ENCODE measurements at places on chromosomes 12 and 14. TPM values are rescaled to one million over a fixed set of nuclear protein-coding genes. Genes with fewer than 3 reads are reported as not detected.
A peak's percentile ranks its signal among the peaks of the same experiment; 100 is the strongest.

GRCh38 chr12:121214855-121215745, 5.2 kb downstream of the P2RX4 start:
- no peak overlapping the region for H3K4me3 ChIP-seq
- DNase-seq, result no peak
- H3K27me3 ChIP-seq, result no peaks in the 10 kb centered on the region
- H3K36me3 ChIP-seq, result peaks cover 32% of the 10 kb centered on the region
- peak overlapping the region; percentile 20 for H3K27ac ChIP-seq

DNA sequence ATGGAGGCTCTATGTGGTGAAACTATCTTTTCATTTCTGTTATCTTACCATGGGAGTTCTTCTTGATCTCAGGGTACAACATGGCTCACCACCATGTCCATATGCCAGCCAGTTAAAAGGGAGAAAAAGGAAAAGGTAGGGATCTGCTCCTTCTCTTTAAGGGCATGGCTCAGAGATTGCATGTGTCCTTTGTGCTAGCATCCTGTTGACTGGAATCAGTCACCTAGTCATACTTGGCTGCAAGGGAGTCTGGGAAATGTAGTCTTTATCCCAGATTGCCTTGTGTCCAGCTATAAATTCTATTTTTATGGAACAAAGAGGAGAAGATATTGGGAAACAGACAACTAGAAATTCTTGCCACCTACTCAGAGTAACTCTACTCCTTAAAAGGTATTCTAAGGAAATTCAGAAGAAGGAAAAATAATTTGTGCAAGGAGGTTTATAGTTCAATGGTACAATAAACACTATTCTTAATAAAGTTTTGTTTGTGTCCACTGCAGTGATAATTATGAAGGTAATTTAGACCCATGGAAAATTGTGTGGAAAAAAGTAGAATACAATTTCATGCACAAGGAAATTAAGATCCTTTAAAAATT, 86.4 kb upstream of the RPH3A start:
- H3K27ac ChIP-seq, result no peak overlapping the region
- no peak for DNase-seq
- no peaks in the 10 kb centered on the region for H3K4me1 ChIP-seq

DNA sequence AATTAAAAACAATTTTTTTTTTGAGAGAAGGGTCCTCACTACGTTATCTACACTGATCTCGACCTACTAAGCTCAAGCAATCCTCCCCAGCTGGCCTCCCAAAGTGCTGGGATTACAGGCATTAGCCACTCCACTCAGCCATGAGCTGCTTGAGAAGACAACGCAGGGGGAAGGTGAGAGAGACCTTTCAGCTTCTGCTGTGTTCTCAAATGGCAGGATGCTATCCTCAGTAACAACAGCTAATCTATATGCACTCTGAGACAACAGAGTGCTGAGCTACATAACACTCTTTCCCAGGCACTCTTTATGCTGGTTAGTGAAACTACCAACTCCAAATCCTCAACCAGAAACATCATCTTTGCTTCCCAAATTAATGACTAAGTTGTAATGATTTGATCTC, 526.1 kb downstream of the CCER1 start:
- no peak for DNase-seq
- H3K27me3 ChIP-seq, result no peaks in the 10 kb centered on the region
- H3K4me1 ChIP-seq, result no peaks in the 10 kb centered on the region
- H3K4me3 ChIP-seq, result no peak overlapping the region
- H3K27ac ChIP-seq, result no peak overlapping the region

LRP1 gene
- 8.0 TPM for total RNA-seq

ZNF891 gene
- 5.1 TPM for total RNA-seq

DNA sequence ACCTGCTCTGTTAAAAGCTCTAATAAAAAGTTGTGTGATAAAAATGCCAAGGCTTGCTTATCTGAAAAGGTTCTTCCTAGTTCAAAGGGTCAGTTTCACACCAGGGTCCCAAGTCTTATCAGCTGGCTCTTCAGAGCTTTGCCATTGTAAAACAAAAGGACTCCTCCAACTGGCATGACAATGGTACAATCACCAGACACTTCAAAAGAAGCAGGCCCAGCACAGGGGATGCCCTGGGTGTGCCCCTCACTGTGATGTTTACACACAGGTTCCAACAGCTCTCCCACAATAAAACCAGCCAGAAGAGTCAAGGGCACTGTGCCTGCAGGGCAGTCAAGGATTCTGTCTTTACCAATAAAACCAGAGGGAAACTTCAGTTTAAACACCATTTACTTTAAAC, 78.7 kb downstream of the PRICKLE1 start:
- no peaks in the 10 kb centered on the region for H3K36me3 ChIP-seq
- H3K27ac ChIP-seq, result no peak overlapping the region
- no peak overlapping the region for H3K4me3 ChIP-seq
- DNase-seq, result no peak
- H3K4me1 ChIP-seq, result no peaks in the 10 kb centered on the region

GRCh38 chr12:50188241-50188781, 21.1 kb upstream of the CERS5 start:
- H3K4me3 ChIP-seq, result no peak overlapping the region
- H3K27me3 ChIP-seq, result no peaks in the 10 kb centered on the region
- peaks cover 16% of the 10 kb centered on the region for H3K4me1 ChIP-seq
- no peak for DNase-seq
- H3K36me3 ChIP-seq, result peaks cover 3% of the 10 kb centered on the region

- H3K27me3 ChIP-seq, result no peaks in the 10 kb centered on the region
- no peaks in the 10 kb centered on the region for H3K36me3 ChIP-seq
- no peak overlapping the region for H3K4me3 ChIP-seq
- H3K4me1 ChIP-seq, result no peaks in the 10 kb centered on the region
These were observed 397.4 kb downstream of the ADAMTS20 start for GRCh38 chr12:43154498-43155045.

DNA sequence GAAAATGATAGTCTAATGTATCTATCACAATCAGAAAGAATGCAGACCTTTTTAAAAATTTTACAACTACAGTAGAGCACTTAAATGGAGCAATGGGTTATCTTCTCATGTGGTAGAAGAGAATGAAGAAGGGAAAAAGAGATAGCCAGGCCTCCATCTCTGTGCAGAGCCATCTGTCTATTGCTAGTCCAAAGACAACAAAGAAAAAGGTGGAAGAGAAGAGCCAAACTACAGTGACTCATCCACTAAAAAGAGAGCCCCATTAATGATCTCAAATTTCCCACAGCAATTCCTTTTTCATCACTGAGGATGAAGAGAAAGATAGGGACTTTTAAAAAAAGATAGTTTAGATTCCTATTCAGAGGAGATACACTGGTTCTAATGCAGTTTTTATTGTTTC, 232.9 kb downstream of the ATXN7L3B start:
- H3K27me3 ChIP-seq, result no peaks in the 10 kb centered on the region
- no peak overlapping the region for H3K27ac ChIP-seq
- no peaks in the 10 kb centered on the region for H3K36me3 ChIP-seq
- no peak overlapping the region for H3K4me3 ChIP-seq

GRCh38 chr14:83164016-83164415, 1630.4 kb upstream of the SEL1L start:
- H3K4me1 ChIP-seq, result no peaks in the 10 kb centered on the region
- H3K4me3 ChIP-seq, result no peak overlapping the region
- H3K36me3 ChIP-seq, result no peaks in the 10 kb centered on the region
- H3K27ac ChIP-seq, result no peak overlapping the region
- DNase-seq, result no peak
- H3K27me3 ChIP-seq, result no peaks in the 10 kb centered on the region

GRCh38 chr12:42217656-42218055, 20.4 kb downstream of the YAF2 start:
- peaks cover 7% of the 10 kb centered on the region for H3K4me1 ChIP-seq
- no peak overlapping the region for H3K4me3 ChIP-seq
- no peak for DNase-seq
- no peak overlapping the region for H3K27ac ChIP-seq

BMAL2 gene
- total RNA-seq, result 0.76 TPM

DNA sequence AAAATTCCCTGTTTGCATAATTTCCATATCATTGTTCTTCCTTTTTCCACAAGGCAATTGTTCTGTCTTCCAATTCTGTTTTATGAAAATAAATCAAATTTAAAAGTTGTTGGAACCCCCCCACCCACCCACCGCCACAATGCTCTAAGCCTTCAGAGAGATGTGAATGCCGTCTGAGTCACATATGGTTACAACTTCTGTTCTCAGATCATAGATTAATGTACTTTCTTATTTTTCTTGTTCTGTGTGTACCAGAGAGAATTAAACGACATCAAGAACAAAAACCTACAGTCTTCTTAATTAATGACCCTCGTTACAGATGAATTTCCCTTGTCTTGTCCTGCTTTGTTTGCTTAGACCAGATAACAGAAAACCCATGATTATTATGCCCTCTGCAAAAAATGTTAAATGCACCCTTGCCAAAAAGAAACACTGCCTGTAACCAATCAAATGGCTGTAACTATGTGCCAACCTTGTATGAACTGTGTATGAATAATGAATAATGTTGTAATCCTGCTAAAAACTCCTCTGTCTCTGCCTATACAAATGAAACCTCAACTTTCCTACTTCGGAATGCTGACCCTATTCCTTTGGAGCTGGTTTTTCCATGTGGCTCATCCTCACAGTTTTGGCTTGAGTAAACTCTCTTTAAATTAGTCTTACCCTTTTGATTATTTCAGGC, 14.0 kb downstream of the OR6S1 start:
- H3K27ac ChIP-seq, result no peak overlapping the region
- no peaks in the 10 kb centered on the region for H3K36me3 ChIP-seq
- no peak for DNase-seq

IGF1 gene
- total RNA-seq, result not detected

DNA sequence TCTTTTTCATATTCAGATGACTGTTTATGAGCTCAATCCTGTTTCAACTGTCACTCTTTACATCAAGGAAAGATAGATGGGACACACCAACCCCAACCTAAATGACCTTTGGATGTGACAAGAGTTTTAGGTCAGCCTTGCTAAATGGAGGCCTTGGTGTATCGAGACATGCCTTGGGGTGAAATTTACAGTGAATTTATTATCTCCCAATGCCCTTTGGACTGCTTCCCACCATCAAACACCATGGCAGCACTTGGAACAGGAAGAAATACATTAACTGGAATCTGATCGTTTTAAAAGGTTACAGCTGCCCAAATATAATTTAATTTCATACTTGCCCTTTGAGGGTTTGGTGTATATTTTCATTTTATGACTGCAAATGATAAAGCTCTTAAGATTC, 327.6 kb downstream of the SOX5 start:
- H3K4me1 ChIP-seq, result no peaks in the 10 kb centered on the region
- no peak overlapping the region for H3K27ac ChIP-seq
- no peak overlapping the region for H3K4me3 ChIP-seq

DNA sequence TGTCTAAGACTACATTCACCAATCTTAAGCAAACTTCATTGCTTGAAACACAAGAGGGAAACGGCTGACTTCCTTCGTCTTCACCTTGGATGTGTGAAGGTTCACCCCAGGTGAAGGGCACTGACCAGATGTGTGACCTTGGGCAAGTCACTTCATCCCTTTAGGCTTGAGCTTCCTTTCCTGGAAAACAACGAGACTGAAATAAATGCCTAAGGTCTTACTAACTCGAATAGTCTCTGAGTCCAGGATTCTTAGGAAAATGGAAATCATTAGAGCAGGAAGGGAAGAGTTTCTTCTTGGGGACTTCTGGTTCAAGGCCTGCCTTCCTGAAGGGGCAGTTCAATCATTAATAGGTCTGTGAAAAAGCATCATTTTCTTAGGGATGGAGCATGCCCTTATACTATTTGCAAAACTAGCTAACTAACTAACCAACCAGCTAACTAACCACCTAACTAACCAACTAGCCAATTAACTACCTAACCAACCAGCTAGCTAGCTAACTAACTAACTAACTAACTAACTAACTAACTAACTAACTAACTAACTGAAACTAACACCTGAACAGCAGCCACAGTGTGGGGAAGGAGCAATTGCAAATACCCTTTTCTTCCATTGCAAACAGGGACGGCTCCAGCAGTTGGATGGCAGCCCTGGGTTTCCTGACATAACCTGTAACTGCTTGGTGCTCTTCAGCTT, 31.5 kb upstream of the EMP1 start:
- no peak overlapping the region for H3K4me3 ChIP-seq
- H3K27me3 ChIP-seq, result no peaks in the 10 kb centered on the region
- H3K36me3 ChIP-seq, result no peaks in the 10 kb centered on the region
- peak overlapping the region; percentile 40 for H3K27ac ChIP-seq
- no peak for DNase-seq

TMEM117 gene
- total RNA-seq, result 3.9 TPM

- no peaks in the 10 kb centered on the region for H3K4me1 ChIP-seq
- no peak for DNase-seq
- no peak overlapping the region for H3K4me3 ChIP-seq
- no peaks in the 10 kb centered on the region for H3K36me3 ChIP-seq
- no peak overlapping the region for H3K27ac ChIP-seq
These were observed 76.8 kb downstream of the HMGA2 start for GRCh38 chr12:65900912-65901672.

GPR65 gene
- total RNA-seq, result 10.9 TPM

SERPINA12 gene
- total RNA-seq, result not detected

NOXRED1 gene
- total RNA-seq, result 1.7 TPM

POTEG gene
- not detected for total RNA-seq

GRCh38 chr14:91573894-91574837, 64.1 kb upstream of the PPP4R3A start:
- H3K36me3 ChIP-seq, result no peaks in the 10 kb centered on the region
- H3K4me1 ChIP-seq, result peaks cover 3% of the 10 kb centered on the region
- peaks cover 18% of the 10 kb centered on the region for H3K27me3 ChIP-seq
- H3K27ac ChIP-seq, result no peak overlapping the region
- peak; percentile 60 for DNase-seq
- H3K4me3 ChIP-seq, result peak overlapping the region; percentile 45

DNA sequence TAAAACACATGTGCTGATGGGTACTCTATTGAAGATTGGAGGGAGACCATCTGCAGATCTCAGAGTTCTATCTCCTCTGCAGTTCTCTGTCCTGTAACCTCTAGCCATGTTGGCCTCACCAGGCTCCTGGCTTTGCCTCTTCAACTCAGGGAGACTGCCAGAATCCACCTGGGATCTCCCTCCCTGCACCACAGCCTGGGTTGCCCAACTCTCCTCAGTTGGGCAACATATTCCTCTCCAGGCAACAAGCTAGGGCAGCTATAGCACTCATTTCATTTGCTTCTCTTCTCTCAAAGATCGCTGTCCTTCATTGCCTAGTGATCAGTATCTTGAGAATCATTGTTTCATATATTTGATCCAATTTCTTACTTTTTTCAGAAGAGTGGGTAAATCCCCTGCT, 28.8 kb downstream of the CKAP4 start:
- no peaks in the 10 kb centered on the region for H3K27me3 ChIP-seq
- no peaks in the 10 kb centered on the region for H3K36me3 ChIP-seq

GRCh38 chr12:57859121-57859520, 12.6 kb upstream of the CTDSP2 start:
- no peak overlapping the region for H3K27ac ChIP-seq
- H3K4me3 ChIP-seq, result no peak overlapping the region
- DNase-seq, result no peak

ADGRD1 gene
- total RNA-seq, result 0.43 TPM

DHRS2 gene
- 0.49 TPM for total RNA-seq

EPYC gene
- not detected for total RNA-seq

SYNJ2BP gene
- total RNA-seq, result 12.9 TPM

- H3K4me1 ChIP-seq, result peaks cover 29% of the 10 kb centered on the region
- H3K27me3 ChIP-seq, result peaks cover 7% of the 10 kb centered on the region
- H3K4me3 ChIP-seq, result no peak overlapping the region
- no peak overlapping the region for H3K27ac ChIP-seq
- no peak for DNase-seq
These were observed 374 bp downstream of the CYP46A1 start for GRCh38 chr14:99684410-99684934.

GZMB gene
- total RNA-seq, result 12.6 TPM

GRCh38 chr14:21820631-21821030, 147.0 kb upstream of the OR4E1 start:
- no peak overlapping the region for H3K27ac ChIP-seq
- H3K27me3 ChIP-seq, result no peaks in the 10 kb centered on the region
- no peaks in the 10 kb centered on the region for H3K36me3 ChIP-seq
- H3K4me1 ChIP-seq, result no peaks in the 10 kb centered on the region
- no peak for DNase-seq
- no peak overlapping the region for H3K4me3 ChIP-seq
